ENCODE measurements at places on chromosomes 6 and 20. TPM values are rescaled to one million over a fixed set of nuclear protein-coding genes. Genes with fewer than 3 reads are reported as not detected.

The STX11 gene
- total RNA-seq, result 11.1 TPM

DNA sequence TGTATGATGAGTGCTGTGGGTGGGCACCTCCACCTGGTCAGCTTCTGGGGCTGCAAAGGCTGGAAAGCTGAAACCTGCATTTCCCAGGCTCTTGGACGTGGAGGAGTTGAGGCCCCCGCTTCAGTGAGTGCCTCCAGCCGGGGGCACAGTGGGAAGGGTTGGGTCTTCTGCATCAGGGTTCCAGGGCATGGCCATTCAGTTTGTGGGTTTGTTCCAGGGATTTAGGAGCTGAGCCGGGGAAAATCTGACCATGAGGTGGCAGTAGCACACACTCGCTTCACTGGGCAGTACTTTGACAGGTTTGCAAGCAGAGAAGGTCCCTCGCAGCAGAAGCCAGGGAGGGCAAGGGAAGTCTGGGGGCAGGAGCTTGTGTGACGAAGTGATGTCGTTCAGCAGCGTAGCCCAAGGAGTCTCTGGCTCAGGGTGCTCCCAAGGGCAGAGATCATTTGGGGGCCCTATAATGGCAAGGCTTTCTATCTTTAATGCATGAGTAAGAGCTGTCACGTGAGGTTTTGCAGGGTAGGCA, 69.5 kb upstream of the SULF2 start:
- DNase-seq, result no peak

DNA sequence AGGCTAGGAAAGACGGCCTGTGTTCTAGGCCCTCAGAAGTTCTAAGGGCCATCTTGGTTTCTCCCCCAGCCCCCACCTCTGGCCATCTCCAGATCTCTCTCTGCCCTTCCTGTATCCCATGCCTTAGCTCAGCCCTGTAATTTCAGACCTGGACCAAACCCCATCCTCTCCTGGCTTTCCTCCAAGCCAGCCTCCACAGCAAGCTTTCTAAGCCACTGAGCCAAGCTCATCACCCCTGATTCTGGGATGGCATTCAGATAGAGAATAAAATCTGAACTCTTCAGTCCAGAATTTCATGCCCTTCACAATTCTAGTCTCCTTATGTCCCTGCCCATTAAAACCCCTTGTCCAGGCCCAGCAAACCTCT, 18.9 kb upstream of the CCM2L start:
- DNase-seq, result no peak

GRCh38 chr6:16437984-16438383, 199.6 kb downstream of the GMPR start:
- DNase-seq, result no peak

The POLR3F gene
- total RNA-seq, result 7.7 TPM

Measured in Right ventricle myocardium inferior (tissue), 1 donor.